ENCODE measurements at places on chromosomes 7 and 10. TPM values are rescaled to one million over a fixed set of nuclear protein-coding genes. Genes with fewer than 3 reads are reported as not detected.

- DNase-seq, result peak; percentile 52
Measured at GRCh38 chr10:26556748-26557640, 118.9 kb downstream of the APBB1IP start.

Gene ACSM6
- polyA plus RNA-seq, result not detected

- no peak for DNase-seq
Measured at GRCh38 chr7:108809356-108809755, 239.7 kb downstream of the DNAJB9 start.

Gene C10orf67
- 0.16 TPM for polyA plus RNA-seq

DNA sequence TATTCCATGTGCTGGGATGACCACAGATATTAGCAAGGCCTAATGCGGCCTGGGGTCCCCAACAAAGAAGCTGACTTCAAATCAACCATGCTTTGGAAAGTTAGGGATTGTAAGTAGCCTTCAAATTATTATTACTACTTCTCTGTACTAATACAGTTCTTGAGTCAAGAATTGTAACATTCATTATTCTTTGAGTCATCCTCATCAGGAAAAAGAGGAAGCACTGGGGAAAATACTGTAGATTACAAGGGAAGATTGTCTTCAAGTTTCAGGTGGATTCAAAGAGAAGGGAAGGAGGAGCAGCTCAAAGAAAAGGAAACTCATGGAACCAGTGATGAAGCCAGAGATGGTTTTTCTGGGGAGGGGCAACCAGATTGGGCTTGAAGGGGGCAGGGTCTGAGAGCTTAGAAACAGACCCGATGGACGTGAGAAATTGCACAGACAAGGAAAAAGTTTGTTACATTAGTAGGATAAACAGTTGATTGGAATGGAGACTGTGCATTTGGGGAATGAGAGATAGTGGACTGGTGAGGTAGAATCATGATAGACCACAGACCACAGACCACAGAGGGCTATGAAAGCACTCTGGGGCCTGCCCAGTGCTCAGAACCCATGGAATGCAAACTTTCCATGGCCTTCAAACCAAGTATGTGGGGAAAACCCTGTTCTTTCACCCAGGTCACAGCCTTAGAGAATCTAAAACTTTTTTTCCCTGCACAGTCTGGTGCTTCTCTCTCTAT is 209.9 kb downstream of the ZNF365 start:
- DNase-seq, result no peak

Gene NKX1-2
- not detected for polyA plus RNA-seq

DNA sequence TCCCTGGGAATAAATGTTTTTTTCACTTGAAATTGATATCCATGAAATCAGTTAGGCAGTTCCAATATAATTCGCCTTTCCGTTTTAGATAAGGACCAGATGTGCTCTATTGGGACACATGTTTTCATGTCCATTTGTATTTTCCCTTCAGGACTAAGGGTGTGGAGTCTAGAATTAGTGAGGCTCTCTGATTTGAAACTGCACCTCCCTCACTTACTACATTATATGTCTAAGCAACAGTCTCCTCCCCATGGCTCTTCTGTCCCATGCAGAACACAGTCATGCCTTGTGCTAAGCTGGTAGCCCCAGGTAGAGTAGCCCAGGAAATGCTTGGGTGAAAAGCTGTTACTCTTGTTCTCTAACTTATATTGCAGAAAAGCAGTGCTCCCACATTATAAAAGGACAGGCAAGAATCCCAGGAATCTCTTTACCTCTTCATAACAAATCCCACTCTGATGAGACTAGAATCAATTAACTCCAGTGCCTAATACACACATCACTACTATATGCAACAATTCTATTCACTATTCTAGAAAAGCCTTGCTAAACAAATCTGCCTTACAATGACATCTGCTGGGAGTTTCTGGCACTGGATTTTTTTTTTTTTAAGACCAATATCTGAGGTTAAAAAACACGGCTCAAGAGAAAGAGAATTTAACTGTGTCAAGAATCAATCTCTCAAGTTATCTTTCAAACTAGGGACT is 293.9 kb downstream of the SNX13 start:
- DNase-seq, result no peak

Gene TCAF1
- polyA plus RNA-seq, result 232 TPM

- peak; percentile 52 for DNase-seq
Measured at GRCh38 chr7:146116521-146117222, at the start of gene CNTNAP2. Gene CNTNAP2 (plus strand): TSS chr7:146116801. CDS start chr7:146116877, 76 bp downstream.

Gene SERPINE1
- 5.7 TPM for polyA plus RNA-seq

GRCh38 chr7:154610903-154611302 is 392.0 kb downstream of the PAXIP1 start:
- DNase-seq, result no peak

- no peak for DNase-seq
Measured at GRCh38 chr7:117901089-117901797, 28.0 kb upstream of the CTTNBP2 start.

Gene NUTM2A
- polyA plus RNA-seq, result 1.8 TPM

All from muscle of arm (tissue), 14 donors.